Activated naive CD8-positive, alpha-beta T cell treated with anti-CD3 and anti-CD28 coated beads for 36 hours (primary cell): ENCODE measurements at places on chromosomes 2 and 18. TPM values are rescaled to one million over a fixed set of nuclear protein-coding genes. Genes with fewer than 3 reads are reported as not detected.

DNA sequence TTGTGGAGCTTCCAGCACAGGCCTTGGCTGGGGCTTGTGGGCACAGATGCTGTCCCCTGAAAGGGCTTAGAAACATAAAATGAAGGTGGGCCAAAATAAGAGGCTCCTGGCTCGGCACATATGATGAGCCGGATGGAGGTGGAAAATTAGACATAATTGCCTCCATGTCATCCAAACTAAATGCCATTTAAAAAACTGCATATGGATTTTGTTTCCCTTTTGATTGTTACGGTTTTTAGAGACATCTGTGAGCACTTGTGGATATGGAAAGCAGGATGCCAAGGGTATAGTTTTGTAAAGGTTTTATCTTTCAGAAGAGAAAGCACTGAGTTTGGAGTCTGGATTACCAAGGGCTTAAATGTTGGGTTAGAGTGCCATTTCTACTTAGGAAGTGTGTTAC is 498.3 kb downstream of the RIT2 start:
- no peak overlapping the region for H3K4me3 ChIP-seq
- H3K27ac ChIP-seq = no peak overlapping the region
- DNase-seq = no peak
- H3K4me1 ChIP-seq = no peaks in the 10 kb centered on the region
- no peaks in the 10 kb centered on the region for H3K27me3 ChIP-seq

VIT gene
- not detected for total RNA-seq

- no peak overlapping the region for H3K27ac ChIP-seq
- H3K4me3 ChIP-seq = no peak overlapping the region
- peaks cover 3% of the 10 kb centered on the region for H3K36me3 ChIP-seq
Measured at GRCh38 chr2:148519013-148519412, 125.5 kb upstream of the EPC2 start.

- H3K4me3 ChIP-seq = no peak overlapping the region
- no peaks in the 10 kb centered on the region for H3K36me3 ChIP-seq
- H3K27ac ChIP-seq = no peak overlapping the region
- H3K4me1 ChIP-seq = no peaks in the 10 kb centered on the region
Measured at GRCh38 chr2:183671233-183671632, 547.0 kb downstream of the NUP35 start.

TGFA gene
- 0.06 TPM for total RNA-seq

DNA sequence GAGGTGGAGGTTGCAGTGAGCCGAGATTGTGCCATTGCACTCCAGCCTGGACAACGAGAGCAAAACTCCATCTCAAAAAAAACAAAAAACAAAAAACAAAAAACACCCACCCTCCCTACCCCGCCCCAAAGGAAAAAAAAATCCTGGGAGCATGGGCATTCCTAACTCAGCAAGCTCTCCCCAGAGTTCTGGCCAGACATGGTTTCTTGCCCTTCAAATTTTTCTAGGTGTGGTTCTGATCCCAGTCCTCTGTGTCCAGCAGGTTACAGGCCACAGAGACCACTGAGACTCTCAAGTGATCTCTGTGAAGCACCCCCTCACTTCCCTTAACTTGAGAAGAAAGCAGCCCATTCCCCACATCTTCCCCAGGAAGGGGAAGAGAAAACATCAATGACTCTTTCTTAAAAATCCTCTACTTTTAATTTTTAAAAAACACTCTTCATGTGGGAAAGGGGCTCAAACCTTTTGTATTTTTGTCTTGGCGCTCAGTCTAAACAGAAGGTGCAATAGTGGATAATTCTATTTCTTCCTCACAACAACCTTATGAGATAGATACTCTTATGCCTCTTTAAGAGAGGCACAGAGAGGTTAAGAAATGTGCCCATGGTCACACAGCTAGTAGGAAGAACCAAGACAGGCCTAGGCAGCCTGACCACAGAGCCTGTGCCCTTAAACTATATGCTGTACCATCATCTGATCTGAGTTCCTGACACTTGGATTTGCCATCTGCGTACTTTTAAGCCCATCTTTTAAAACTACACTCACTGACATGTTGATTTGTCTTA is 6.9 kb upstream of the KCNE4 start:
- no peaks in the 10 kb centered on the region for H3K36me3 ChIP-seq
- no peak for DNase-seq
- H3K27me3 ChIP-seq = peaks cover 2% of the 10 kb centered on the region

DNA sequence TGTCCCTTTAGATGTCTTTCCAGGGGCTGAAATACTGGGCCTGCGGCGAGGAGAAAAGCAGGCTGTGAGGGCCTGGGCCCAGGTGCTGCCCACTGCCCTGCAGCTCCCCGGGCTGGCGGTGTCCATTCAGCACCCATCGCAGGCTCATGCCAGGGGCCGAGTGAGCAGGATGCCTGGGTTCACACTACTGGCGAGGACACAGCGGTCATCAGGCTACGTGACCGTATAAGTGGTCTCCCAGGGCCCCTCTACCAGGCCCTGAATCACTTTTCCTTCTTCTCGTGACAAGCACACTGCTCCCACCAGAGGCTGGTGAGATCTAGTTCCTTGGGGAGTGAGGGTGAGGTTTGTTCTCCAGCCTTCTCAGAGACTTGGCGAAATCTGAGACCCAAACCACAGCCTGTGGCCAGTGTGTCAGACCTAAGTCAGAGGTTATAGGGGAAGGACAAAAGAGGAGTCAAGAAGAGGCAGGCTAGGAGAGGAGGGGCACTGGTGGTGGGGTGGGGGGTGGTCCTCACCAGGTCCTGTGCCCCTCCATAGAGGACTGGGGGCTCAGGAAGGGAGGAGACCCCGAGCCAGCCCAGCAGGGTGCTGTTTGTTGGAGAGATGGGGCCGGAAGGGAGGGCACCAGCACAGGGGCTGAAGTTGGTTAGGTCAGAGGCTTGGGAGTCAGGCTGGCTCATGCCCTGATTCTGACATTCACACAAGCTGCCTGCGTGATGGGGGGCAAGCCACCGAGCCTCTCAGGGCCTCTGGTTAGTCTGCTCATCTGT is 6.6 kb upstream of the SEMA4C start:
- H3K27me3 ChIP-seq = peaks cover under 1% of the 10 kb centered on the region
- no peaks in the 10 kb centered on the region for H3K36me3 ChIP-seq
- H3K4me3 ChIP-seq = no peak overlapping the region
- DNase-seq = no peak
- H3K4me1 ChIP-seq = peaks cover 30% of the 10 kb centered on the region

GRCh38 chr2:80971-81736 is 34.8 kb upstream of the FAM110C start:
- H3K27ac ChIP-seq = no peak overlapping the region
- H3K36me3 ChIP-seq = no peaks in the 10 kb centered on the region
- H3K4me1 ChIP-seq = no peaks in the 10 kb centered on the region
- peaks cover 10% of the 10 kb centered on the region for H3K27me3 ChIP-seq

DNA sequence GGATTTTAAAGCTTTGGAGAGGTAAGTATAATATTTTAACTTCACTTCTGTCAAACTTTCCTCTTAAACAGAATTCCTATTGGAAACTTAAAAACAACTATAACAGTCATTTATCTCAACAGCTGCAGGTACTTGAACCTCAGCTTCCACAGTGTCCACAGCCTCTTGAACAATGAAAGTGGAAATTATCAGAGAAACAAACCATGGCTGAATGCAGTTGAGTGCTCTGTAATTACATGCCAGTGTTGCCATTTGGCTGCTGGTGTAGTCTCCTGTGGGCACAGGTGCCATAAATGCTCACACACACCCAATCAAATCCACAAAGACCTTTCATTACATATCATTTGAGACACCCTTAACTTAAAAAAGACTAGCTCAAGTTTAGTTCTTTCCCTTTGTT is 125.1 kb downstream of the CPS1 start:
- H3K4me1 ChIP-seq = no peaks in the 10 kb centered on the region
- no peak for DNase-seq
- H3K36me3 ChIP-seq = no peaks in the 10 kb centered on the region
- H3K27me3 ChIP-seq = no peaks in the 10 kb centered on the region
- no peak overlapping the region for H3K4me3 ChIP-seq

GPR39 gene
- total RNA-seq = not detected

TTLL4 gene
- total RNA-seq = 36.7 TPM

KIF1A gene
- 7.7 TPM for total RNA-seq
